ENCODE measurements at places on chromosomes 2 and 18.
A peak's percentile ranks its signal among the peaks of the same experiment; 100 is the strongest.

DNA sequence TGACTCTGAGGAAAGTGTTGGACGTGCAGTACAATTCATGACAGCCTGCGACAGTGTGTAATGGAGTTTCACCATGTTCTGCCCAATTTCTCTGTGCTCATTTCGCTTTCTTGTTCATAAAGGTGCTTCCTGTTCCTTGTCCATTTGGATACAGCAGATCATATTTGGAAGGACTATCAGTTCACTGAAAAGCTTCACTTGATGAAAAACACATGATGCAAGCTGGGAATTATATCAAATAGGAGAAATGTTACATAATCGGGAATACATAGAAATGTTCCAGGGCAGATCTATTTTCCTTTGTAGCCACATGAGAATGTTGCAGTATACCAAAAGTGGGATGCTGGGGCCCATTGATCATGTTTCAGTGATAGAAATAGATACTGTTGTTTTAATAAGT is 266.3 kb upstream of the SLC14A2 start:
- no peak for DNase-seq

DNA sequence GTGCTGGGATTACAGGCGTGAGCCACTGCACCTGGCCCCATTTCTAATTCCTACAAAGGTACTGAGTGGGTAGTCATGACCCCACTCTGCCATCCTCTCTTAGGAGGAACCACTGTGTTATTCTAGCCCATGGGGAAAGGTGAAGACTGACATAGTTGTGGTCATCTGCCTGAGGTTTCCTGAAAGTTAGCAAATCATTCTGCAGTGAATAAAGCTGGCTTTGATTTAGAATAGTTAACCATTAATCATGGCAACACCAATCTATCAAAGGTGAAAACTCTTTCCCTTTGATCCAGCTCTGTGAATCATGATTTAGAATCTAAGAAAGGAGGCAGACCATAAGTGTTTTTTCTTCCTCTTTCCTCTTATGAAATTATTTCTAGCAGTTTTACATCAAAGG is 50.8 kb downstream of the SUMO1 start:
- DNase-seq = no peak

GRCh38 chr2:51368250-51368649 is 336.3 kb upstream of the NRXN1 start:
- DNase-seq = no peak

DNA sequence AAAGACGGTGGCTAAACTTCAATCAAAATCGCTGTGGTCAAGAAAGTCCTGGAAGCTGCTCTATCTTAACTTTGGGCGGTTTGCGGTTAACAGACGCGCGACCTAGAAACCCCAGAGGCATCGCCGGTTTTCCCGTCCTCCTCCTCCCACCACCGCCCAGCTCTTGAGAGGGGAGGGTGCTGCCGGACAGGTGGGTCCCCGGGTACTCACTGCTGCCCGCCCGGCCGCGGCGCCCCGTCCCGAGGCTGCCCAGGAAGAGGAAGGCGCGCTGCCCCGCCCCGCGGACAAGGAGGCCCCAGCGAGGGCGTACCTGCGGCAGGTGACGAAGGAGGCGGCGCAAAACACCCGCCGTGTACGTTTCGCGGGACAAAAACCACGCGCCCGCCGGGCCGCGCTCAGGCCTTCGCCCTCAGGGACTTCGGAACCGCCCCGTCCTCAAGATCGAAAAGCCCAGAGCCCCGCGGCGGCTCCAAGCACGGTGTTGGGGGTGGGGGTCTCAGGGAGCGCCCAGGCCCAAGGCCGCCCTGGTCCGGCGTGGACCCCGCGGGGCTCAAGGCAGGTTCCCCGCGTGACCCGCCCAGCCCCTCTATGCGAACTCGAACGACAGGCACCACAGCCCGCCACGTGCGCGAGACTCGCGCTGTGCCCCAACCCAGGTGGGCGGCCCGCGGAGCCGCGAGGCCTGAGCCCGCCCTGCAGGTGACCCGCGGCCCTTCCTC is at the start of gene SH3YL1:
TSS of gene SH3YL1 (minus strand) at position 259 of the 719 bp plus-strand sequence. CDS start at position 211, 48 bp downstream.
- peak; percentile 81 for DNase-seq

GRCh38 chr2:152627351-152627957 is 89.8 kb downstream of the PRPF40A start:
- no peak for DNase-seq

GRCh38 chr2:224601923-224602322 is 16.8 kb upstream of the CUL3 start:
- DNase-seq = no peak

- DNase-seq = no peak
Observed at GRCh38 chr2:10382354-10383061, 65.6 kb downstream of the ODC1 start.

GRCh38 chr2:121803503-121803902 is 48.1 kb downstream of the TSN start:
- no peak for DNase-seq

DNA sequence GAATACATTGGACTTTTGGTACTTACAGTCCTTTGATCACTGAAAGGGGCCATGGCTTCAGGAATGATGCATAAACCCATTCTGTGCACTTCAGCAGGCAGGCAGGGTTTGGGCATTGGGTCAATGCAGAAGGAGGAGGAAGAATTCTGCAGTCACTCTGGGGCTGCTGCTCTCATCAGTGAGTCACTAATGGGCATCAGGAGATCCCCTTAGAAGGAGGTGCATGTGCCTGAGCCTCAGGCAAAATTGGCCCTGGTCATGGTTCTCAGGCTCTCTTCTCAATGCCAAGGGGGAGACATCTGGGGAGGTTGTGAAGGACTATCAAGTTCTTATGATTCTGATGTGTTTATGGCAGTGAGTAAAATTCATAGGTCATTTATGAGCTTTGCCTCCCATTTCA is 52.0 kb upstream of the TNP1 start:
- no peak for DNase-seq

- peak; percentile 75 for DNase-seq
Observed at GRCh38 chr2:56741601-56742102, 557.9 kb downstream of the CCDC85A start.

DNA sequence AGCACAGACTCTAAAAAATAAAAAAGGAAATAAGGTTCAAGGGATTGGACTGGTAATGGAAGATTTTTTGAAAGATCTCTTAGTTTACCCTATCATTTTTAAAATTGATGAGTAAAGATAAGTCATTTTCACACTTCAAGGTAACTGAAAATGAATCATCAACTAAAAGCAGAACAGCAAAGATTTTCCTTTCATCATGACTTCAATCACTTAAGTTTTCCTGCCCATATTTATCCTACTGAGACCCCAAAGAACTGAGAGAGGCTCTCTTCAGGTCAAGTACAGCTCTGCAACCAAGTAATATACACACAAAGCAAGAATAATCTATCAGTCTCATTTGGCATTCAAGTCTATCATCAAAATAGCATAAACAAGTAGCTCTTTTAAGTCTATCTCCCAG is 540.7 kb downstream of the METTL4 start:
- no peak for DNase-seq

DNA sequence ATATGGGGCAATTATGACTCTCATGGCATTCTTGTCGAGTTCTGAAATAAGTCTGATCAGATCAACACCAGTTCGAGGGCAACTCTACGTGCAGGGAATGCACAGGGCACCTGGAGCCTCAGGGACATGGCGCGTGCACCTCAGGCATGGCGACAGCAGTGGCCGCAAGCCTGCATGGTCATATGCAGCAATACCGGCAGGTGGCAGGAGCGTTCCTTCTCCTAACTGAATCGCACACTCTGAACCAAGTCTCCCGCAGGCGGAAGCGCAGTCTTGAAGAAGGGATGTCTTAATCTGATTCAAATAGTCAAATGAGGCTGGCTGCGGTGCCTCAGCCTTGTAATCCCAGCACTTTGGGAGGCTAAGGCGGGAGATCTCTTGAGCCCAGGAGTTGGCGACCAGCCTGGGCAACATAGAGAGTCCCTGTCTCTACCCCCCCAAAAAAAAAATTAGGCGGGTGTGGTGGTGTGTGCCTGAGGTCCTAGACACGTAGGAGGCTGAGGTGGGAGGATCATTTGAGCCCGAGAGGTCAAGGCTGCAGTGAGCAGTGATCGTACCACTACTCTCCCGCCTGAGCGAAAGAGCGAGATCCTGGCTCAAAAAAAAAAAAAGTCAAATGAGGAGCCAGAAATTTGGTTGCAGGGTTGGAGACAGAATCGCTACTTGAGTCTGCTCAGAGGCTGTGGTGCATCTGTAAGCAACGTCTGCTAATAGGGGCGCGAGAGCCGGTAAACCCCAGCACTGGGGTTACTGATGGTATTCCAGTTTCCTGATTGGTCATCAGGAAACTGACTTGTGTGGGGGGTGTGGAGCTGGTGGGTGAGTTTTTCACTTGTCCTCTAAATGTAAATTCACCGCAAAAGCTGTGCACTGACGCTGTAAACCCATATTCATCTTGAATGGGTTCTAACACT is 28.8 kb downstream of the FHL2 start:
- DNase-seq = peak; percentile 99

- no peak for DNase-seq
Observed at GRCh38 chr2:160268151-160268781, 68.2 kb upstream of the ITGB6 start.

GRCh38 chr2:218861645-218862318 is 2.2 kb downstream of the WNT6 start:
- no peak for DNase-seq

GRCh38 chr2:119240311-119241204 is 16.9 kb downstream of the STEAP3 start:
- peak; percentile 29 for DNase-seq

DNA sequence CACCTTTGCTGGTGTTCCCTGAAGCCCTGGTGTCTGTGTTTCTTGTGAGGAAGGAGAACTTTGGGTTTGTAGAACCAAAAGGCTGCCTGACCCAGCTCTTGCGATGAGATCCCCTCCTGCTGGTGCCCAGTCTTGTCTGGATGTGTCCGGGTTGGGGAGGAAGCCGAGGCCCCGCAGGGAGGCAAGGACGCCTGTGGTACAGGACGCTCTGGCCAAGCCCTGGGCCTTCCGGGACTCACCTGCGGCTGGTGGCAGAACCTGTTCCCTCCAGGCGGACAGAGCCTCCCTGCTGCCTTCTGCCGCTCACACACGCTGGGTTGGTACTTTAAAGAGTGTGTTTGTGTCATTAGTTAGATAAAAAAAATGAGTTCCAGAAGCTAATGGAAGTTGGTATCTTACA is 616.2 kb downstream of the GALR1 start:
- DNase-seq = no peak

- DNase-seq = no peak
Observed at GRCh38 chr2:44333994-44334393, 27.3 kb downstream of the PREPL start.

DNA sequence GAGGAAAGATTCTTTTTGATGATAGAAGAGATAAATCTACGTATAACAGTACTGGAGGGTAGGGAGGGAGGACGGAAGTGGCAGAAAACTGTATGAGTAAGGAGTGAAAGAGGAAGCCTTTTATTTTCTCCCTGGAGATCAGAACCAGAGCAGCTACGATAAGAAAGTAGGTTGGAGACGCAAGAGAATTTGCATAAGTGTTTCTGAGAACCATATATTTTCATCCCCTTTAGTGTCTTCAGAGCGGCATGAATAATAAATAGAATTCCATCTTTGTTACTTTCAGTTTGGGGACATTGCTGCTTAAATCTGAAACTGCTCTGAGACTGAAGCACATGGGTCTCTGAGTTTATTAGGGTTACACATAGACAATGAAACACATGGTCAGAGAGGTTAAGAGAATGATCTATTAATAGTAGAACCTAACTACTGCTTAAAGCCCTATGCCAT is 230.2 kb upstream of the TNP1 start:
- no peak for DNase-seq

GRCh38 chr18:56085551-56085950 is 497.6 kb upstream of the TCF4 start:
- no peak for DNase-seq

DNA sequence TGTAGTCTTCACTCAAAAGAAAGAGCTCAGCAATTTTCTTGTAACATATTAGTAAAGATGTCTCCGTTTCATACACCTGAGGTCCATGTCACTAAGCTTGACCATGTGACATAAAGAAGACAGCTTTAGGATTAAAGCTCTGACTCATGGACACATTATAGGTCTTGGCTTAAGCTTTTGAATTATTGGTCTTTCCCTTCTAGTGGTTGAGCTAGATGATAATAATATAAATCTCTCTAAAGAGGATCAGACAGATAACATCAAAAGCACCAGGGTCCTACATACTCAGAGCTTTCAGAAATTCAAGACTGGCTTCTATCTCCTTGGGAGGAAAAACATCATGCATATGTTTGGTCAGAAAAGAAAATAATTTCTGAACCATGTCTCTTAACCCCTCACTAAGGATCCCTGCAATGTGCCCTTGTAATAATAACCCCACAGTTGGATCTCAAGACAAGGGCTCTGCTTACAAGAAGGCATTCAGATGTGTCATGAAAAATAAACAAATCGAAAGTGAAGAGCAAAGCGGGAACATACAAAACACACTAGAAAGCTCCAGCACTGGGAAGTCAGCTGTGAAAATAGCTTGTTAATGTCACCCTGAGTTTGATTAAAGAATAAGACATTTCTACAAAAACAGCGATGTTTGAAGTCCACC is 174.5 kb downstream of the PID1 start:
- no peak for DNase-seq

- no peak for DNase-seq
Observed at GRCh38 chr2:64336171-64336570, 117.8 kb upstream of the LGALSL start.

GRCh38 chr18:11981192-11981542 is at the start of gene IMPA2:
Gene IMPA2 (plus strand): TSS chr18:11981507. CDS start chr18:11981670, 163 bp downstream.
- DNase-seq = no peak

DNA sequence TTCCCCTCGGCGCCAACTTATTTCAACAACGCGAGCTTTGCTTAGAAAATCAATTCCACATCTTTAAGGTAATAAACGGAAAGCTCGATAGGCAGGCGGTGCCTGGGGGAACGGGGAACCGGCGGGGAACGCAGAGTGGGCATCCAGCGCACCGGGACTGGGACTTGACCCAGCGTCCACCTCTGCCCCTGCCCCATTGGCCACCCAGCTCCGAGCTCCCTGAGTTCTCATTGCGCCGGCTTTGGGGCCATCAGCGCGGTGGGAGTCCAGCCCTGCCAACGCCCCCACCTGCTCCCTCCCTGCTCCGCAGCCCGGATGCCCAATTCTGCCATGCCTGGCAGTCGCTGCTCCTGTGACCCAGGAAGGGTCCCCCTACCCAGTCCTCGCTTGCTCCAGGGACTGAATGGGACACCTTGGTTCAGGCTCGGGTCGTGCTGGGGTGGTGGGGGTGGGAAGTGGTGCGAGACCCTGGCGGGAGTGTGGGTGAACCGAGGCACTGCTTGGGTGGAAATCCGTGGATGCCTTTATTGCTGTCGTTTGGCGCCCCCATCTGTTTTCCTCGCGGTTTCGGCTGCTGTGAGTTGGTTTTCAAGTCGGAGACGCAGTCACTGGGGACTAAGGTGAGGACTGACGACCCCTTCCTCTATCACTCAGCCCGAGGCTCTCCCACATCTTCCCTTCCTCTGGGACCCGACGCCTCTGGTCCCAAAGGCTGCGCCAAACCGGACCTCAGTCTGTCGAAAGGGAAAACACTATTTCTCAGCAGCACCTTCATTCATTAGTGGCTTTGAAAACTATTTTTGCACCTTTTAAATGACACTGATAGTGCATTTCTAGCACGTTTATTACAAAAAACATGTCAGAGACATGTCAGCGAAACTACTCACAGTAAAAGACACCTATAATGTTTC is 2.4 kb upstream of the EVX2 start:
- no peak for DNase-seq

- peak; percentile 13 for DNase-seq
Observed at GRCh38 chr2:9690252-9690651, 59.5 kb upstream of the YWHAQ start.

GRCh38 chr2:239880396-239880795 is 144.7 kb downstream of the NDUFA10 start:
- no peak for DNase-seq
